ENCODE measurements at places on chromosomes 12 and 14. TPM values are rescaled to one million over a fixed set of nuclear protein-coding genes. Genes with fewer than 3 reads are reported as not detected.

- no peak for DNase-seq
These were observed 1.5 kb downstream of the WNT10B start for GRCh38 chr12:48969833-48970701.

DNA sequence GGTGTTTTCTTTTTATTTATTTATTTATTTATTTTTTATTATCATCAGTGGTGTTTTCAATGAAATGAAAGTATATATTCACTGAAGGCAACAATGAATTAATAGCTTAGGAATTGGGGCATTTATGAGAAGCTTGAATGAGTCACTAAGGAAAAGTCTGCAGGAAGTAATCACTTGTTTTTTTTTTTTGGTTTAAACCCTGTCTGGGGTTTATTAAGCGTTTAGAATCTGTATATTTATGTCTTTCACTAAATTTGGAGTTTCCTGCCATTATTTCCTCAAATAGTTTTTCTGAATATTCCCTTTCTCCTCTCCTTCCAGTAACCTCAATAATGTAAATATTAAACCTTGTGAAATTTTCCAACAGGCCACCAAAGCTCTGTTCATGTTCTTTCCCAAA lies 85.5 kb downstream of the TESC start:
- no peak for DNase-seq

GRCh38 chr12:128783129-128783574 lies 40.6 kb downstream of the SLC15A4 start:
- DNase-seq: peak; percentile 16

DNA sequence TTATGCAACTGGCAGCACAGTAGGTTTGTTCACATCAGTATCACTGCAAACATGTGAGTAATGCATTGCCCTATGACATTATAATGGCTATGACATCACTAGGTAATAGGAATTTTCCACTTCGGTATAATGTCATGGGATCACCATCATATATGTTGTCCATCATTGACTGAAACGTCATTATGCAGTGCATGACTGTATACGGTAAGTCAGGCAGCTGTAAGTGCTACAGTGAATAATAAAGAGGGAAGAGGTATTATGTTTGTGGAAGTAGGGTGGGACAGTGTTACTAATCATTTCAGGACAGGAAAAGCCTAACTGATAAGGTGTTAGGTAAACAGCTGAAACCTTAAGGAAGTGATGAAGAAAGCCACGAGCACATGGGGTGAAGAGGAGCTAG lies 68.1 kb downstream of the ANO4 start:
- DNase-seq: no peak

GRCh38 chr12:6763380-6763779 lies 2.8 kb upstream of the PTMS start:
- no peak for DNase-seq

GRCh38 chr14:64510825-64511671 lies 6.5 kb downstream of the ZBTB1 start:
- DNase-seq: peak; percentile 80

DNA sequence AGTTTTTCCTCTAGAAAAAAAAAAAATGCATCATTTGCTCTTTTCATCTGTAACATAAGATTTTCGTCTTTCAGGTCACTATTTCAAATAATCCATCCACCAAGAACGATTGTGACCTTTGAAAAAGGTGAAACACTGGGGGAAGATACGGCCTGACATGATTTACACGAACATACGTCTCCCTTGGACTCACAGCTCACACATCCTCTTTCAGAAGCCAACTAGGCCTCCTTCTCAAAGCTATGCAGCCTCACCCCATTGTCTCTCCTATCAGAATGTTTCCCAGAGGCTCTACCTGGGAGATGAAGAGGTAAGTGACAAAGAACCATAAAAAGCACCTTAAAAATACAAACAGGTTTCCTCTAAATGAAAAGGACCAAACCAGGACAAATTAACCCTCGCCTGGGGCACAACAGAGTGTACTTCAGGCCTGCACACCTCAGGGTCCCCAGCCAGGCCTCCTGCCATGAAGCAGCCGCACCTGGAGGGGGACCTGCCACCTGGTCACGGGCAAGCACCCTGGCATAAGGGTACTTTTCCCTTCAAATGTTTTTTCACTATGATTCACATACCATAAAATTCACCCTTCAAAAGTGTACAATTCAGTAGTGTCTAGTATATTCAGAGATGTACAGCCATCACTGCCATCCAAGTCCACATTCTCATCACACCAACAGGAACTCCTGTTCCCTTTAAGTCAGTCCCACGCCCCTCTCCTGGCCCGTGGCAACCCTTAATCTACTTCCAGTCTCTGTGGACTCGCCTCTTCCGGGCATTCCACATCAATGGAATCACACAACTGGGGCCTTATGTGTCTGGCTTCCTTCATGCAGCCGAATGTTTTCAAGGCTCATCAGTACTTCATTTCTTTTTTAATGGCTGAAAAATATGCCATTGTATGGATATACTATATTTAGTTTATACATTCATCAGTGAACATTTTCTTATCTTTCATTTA lies 5.4 kb downstream of the SLC15A4 start:
- DNase-seq: peak; percentile 83

DNA sequence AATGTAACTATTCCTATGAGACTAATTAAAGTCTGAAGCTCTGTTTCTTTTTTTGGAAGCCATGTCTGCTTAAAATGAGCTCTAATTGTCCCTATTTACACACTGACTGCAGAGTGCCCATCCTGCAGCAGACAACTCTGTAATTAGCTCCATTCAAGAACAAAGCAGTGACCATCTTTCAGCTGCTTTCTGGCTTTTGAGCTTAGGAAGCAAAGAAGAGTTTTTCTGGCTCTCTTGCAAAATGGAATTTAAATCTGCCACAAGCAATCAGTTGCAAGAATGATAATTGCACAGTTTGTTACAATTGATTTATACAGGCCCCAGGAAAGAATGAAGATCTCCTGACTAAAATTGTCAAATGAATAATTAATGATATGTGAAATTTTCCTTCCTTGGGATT lies 83.4 kb downstream of the GAS2L3 start:
- no peak for DNase-seq

DNA sequence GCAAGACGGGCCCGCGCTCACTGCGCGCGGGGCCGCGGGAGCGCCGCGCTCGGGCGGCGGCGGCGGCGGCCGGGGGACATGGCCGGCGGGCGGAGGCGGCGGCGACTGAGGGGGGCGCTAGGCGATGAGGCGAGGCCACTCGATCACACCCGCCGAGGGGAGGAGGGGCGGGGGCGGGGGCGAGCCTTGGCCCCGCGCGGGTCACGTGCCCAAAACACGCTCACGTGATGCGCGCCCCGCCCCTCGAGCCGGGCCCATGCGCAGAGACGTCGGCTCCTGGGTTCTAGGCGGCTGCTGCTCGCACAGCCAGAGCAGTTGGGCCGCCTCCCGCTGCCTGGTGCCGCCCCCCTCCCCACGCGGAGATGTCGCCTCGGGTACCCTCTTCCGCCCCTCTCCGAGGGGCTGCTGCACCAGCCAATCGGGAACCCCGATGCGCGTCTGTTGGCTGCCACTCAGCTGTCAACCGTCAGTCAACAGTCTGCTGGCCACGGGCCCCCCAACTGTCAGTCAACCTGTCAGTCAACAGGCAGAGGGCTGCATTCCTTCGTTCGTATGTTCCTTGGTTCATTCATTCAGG lies at the start of gene SPPL3:
TSS of gene SPPL3 (minus strand) at position 162 of the 577 bp plus-strand sequence. CDS start 491 bp downstream, outside the sequence.
- peak; percentile 68 for DNase-seq

DNA sequence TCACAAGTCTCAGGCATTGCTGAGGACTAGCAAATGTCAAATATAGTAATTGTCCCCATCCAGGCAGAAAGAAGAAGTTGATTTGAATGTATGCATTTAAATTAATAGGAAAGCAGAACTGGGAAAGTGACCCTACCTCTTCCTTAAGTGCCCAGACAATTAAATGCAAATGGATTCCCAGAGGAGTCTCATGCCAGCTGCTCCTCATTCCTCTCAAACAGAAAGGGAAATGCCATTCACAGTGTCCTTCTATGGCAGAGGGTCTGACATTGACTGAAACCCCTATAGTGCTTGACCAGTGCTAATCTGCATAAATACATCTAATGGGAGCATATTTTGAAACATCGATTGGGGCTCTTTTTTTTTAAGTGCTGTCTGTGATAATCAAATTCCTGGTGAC lies 292.4 kb upstream of the SEL1L start:
- no peak for DNase-seq

GRCh38 chr14:103688906-103689902 lies 26.0 kb downstream of the XRCC3 start:
- DNase-seq: peak; percentile 74

DNA sequence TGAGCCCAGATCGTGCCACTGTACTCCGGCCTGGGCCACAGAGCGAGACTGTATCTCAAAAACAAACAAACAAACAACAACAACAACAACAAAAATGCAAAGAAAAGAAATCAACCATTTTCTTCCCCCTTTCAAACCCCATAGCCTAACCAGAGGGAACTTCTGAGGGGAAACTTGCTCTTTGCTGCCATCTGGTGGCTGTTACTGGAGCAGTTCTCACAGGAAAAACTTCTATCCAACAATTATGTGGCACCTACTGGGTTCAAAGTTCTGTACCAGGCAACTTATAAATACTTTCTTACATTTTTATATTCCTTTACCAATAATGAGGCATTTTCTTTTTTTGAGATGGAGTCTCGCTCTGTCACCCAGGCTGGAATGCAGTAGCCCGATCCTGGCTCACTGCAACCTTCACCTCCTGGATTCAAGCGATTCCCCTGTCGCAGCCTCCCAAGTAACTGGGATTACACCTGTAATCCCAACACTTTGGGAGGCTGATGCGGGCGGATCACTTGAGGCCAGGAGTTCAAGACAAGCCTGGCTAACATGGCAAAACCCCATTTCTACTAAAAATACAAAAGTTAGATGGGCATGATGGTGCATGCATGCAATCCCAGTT lies 50.9 kb upstream of the BICDL1 start:
- DNase-seq: peak; percentile 72

- DNase-seq: no peak
These were observed 15.0 kb downstream of the CCND2 start for GRCh38 chr12:4288296-4289131.

DNA sequence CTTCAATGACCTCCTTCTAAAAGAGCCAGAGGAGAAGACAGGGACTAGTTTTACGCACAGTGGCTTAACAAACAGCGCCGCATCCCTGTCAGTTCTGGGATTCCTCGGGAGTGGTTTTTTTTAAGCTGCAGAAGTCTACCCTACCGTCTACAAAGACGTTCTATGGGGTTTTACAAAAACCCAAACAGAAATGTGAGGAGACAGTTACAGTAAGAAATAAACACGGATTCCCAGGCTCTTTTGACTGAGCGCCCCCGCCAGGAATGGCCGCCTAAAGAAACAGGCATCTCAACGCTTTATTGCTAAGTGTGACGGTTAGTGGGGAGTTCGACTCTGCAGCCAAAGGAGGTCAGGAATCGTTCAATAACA lies 484 bp downstream of the ALKBH1 start:
- DNase-seq: peak; percentile 60

- no peak for DNase-seq
These were observed 165.6 kb downstream of the ZFP36L1 start for GRCh38 chr14:68627050-68627867.

GRCh38 chr14:71585361-71585760 lies 346.9 kb upstream of the RGS6 start:
- DNase-seq: no peak

- no peak for DNase-seq
These were observed 51.1 kb downstream of the TMTC1 start for GRCh38 chr12:29732593-29732992.

- DNase-seq: no peak
These were observed 183.4 kb upstream of the PPFIA2 start for GRCh38 chr12:81942594-81942993.

DNA sequence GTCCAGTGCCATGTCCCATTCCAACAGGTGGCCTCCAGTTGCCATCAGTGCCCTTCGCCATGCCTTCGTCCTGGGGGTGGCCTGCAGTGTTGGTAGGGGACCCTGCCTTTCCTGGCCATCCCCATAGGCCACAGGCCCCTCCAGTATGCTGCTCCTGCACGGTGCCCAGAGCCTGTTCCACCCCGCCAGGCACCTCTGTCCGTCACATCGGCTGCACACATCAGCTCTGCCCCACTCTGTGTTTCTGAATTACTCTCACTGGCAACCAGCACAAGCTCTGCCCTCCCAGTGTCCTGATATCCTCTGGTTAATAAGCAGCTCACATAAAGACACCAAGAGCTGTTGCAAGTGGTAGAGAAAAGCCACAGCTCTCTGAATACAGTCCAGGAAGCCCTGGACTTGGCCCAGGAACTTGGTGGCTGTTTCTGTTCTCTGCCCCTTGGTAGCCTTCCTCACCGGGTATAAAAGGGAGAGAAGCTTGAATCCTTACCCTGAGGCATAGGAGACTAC lies 31.3 kb upstream of the ATP2A2 start:
- DNase-seq: no peak

The SYCP3 gene
- total RNA-seq: 0.18 TPM

The CCDC77 gene
- total RNA-seq: 15.4 TPM

The FRMD6 gene
- total RNA-seq: 257 TPM

The OR8S1 gene
- not detected for total RNA-seq

The RPL10L gene
- not detected for total RNA-seq

The MANSC1 gene
- 10.9 TPM for total RNA-seq

The CLEC1B gene
- not detected for total RNA-seq

The BEST3 gene
- not detected for total RNA-seq

The RNASE3 gene
- total RNA-seq: not detected
